ENCODE measurements at places on chromosomes 3 and 15.

- DNase-seq, result no peak
Measured at GRCh38 chr15:51494411-51495314, 127.9 kb downstream of the DMXL2 start.

DNA sequence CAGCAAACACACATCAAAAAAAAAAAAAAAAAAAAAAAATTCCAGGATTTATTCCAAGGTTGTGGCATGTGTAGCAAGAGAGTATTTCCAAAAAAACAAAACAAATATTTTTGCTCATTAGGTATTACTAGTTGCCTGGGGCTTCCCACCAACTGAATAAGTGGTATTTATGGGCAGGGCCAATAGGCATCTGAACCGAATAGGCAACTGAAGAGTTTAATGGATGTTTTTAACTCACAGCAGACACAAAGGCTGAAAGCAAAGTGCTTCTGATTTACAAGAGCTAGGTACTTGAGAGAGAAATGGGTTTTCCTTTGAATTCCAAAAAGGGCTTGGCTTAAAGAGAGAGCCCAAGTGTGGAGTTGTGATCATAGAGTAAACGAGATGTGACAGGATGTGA lies 21.4 kb downstream of the EIF4E3 start:
- no peak for DNase-seq

DNA sequence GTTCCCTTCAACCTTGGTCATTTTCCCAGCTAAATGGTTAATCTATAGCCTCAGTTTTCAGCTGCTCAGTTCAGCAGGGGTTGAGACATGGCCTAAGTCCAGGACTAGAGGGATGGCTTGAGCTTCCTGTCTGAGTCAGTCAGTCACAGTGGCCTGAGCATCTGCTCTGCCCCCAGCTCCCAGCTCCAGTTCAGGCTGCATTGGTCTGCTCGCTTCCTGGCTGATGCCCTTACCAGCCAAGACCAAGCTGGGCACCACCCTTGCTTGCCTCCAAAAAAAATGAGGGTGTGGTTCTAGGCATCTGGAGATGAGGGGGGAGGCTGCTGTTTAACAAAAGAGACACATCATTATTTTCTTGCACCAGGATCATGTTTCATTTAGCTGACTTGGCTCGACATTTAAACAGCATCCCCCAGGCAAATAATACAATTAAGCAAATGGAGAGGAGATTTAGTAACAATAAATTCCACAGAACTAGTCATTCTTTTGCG lies 70.7 kb downstream of the WNT5A start:
- DNase-seq, result no peak

GRCh38 chr3:115658032-115658336 lies 34.7 kb downstream of the GAP43 start:
- DNase-seq, result no peak

- no peak for DNase-seq
Measured at GRCh38 chr15:46735115-46735514, 982.2 kb upstream of the SEMA6D start.

DNA sequence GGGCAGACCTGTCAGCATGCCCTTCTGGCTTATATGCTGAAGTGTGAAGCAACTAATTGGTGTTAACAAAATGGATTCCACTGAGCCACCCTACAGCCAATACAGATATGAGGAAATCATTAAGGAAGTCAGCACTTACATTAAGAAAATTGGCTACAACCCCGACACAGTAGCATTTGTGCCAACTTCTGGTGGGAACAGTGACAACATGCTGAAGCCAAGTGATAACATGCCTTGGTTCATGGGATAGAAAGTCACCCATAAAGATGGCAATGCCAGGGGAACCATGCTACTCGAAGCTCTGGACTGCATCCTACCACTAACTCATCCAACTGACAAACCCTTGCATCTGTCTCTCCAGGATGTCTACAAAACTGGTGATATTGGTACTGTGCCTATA lies 9.4 kb downstream of the PIK3CB start:
- no peak for DNase-seq

DNA sequence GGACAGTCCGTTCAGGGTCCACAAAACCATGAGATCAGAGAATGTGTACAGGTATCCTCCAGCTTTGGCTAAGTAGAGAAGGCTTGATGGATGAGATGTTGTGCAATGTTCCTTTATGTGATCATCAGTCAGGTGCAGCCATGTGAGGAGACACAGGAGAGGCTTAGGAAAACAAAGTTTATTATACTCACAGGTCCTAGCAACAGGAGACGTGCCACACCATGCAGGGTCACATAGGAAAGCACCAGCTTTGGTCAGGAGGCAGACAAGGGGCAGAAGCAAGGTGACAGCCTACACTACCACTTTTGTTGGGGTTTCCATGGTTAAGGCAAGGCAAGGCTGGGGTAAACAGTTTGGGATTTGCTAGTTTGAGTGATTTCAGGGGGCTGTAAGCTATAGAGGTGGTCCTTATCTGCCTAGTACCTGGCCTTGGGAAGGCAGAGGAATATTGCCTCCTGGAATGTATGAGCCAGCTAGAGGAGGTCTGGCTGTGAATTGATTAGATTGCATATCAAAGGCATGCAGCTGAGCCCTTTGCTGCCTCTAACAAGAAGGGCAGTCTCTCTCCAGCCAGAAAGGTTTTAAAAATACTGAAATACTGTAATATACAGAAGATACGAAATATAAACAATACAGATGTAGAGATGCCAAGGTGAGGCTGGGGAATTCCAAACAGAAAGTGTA lies 248.6 kb downstream of the RYR3 start:
- DNase-seq, result no peak

- DNase-seq, result no peak
Measured at GRCh38 chr15:95693917-95694316, 636.6 kb upstream of the NR2F2 start.

DNA sequence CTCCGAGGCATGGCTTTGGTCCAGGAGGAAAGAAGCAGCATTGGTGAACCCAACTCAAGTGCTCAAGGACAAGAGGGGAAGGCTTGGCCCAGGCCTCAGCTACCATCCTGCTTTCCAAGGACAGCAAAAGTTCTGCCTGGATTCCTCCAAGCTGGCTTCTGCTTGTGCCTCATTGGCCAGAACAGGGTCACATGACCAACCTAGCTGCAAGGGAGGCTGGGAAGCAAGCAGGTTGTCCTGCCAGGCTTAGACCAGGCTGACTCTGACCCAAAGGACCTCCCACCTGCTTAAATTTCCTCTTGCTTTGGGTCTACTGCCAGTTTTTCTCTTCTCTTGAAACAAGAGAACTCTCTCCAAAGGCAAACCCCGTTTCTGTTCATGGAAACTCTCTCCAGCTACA lies 70.7 kb downstream of the RPN1 start:
- DNase-seq, result no peak

GRCh38 chr3:78165876-78166275 lies 1126.0 kb downstream of the ROBO2 start:
- no peak for DNase-seq

GRCh38 chr3:72100080-72100511 lies 315.1 kb upstream of the PROK2 start:
- DNase-seq, result no peak

GRCh38 chr3:197926418-197926817 lies 23.6 kb upstream of the RPL35A start:
- no peak for DNase-seq
